ENCODE measurements at places on chromosomes 11 and 22. TPM values are rescaled to one million over a fixed set of nuclear protein-coding genes. Genes with fewer than 3 reads are reported as not detected.
A peak's percentile ranks its signal among the peaks of the same experiment; 100 is the strongest.

GRCh38 chr11:20162824-20163782 is 2.8 kb upstream of the DBX1 start:
- no peak for DNase-seq

Gene TMA7B
- 1.4 TPM for total RNA-seq

DNA sequence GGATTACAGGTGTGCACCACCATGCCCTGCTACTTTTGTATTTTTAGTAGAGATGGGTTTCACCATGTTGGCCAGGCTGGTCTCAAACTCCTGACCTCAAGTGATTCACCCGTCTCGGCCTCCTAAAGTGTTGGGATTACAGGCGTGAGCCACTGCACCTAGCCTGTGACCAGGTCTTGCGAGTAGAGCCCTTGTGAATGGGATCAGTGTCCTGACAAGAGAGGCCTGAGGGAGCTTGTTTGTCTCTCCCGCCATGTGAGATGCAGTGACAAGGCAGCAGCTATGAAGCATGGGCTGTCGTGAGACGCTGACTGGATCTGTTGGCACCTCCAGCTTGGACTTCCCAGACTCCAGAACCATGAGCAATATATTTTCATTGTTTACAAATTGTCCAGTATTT is 69.3 kb downstream of the LRRC32 start:
- DNase-seq: no peak

DNA sequence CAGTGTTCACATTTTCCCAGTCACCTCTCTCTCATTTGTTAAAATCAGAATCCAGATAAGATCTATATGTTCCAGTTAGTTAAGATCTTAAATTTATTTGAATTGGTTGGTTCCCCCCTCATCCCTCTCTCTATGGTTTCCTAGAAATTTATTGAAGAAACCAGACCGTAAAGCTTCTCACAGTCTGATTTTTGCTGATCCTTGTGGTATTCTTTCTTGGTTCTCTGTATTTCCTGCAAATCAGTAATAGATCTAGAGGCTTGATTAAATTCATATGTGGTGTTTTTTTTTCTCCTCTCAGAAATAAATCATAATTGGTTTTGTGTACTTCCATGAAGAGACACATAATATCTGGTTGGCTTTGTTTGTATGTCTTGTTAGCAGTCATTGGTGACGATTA is 147.5 kb downstream of the TMEM135 start:
- DNase-seq: no peak

DNA sequence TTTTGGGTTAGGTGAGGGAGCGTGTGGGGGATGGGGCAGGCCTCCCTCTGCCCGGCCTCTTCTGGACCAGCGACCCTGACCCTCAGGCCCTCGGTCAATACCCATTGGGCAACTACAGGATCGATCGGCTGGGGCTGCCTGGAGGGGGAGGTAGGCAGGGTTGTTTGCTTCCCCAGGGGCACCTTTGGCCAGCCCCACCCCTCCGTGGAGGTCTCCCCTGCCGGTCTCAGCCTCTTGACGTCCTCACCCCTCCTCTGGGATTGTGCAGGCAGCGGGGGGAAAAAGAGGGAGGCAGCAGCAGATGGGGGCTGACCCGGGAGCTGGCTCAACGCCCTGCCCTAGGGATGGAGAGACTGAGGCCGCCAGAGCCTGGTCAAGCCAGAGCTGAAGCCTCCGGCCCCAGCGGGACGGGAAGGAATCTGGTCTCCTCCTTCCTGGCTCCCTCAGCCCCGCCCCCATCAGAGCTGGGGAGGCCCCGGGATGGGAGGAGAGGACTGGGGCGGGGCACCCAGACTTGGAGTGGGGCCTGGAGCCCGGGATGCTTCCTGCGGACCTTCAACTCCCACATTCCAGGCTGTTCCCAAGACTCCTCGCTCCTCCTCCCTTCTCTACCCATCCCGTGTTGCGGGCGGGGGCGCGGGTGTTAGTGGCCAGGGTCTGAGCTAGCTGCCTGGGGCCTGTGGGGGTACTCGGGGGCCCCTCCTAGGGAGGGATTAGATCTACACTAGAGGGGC is 14.4 kb upstream of the CDC42EP1 start:
- no peak for DNase-seq

DNA sequence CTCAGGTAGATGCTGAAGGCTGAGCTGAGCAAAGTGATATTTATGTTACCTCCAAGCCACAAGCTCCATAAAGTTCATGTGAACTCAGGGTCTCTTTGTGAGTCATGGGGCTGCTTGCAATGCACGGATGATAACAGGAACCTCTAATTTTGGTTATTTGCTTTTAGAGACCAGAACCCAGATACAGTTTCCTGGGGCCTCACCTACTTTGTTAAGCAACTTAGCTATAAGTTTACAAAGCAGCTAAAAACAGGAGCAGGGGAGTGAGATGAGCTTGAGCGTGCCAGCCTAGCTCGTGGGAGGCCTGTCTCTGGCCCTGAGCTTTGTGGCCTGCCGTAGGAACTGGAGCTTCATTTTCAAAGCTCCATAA is 29.2 kb downstream of the SREBF2 start:
- DNase-seq: peak; percentile 27

DNA sequence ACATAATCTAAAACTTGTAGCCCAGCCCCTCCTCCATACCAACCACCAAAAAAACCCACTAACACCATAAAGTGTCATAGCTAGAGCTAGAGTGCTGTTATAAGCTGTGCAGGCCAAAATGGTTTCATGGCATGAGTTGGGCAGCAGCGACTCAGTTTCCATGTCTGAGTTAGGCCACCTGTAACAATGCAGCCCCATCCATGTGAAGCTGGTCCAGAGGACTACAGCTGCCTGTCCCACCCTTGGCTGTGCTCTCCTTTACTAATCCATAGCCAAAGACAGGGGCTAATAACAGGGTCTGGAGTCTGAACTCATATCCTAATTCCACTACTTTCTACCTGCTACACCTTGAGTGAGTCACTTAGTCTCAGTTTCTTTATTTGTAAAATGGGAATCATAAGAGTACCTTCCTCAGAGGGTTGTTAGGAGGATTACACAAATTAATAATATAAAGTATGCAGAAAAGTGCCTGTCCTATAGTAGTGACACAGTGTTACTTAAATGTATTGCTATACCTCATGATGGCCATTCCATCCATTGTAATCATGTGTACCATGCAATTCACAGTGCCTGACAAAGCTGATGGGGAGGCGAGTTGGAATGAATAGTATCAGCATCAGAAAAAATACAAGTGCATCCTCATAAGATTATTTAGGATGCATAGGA is 20.6 kb downstream of the KCNQ1OT1 start:
- no peak for DNase-seq

Gene C11orf16
- not detected for total RNA-seq

Gene RAB3IL1
- 0.28 TPM for total RNA-seq

DNA sequence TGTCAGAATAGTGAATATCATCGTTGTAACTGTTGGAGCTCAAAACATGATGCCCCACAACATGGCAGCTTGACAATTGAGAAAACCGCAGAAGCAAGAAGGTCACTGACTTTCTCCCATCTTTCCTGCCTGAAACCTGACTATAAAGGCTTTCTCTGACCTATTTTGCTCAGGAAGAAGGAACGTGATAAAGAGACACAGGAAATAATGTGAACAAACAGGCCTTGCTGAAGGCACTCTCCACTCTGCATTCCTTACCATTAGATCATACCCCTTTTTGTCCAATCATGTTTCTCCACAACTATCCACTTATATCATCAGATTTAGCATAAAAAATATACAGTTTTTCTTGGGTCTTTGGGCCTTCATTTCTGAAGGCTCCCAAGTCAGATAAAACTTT is 916.8 kb downstream of the METTL15 start:
- DNase-seq: no peak

Gene GDPD4
- not detected for total RNA-seq

- no peak for DNase-seq
These were observed 158.2 kb upstream of the ZBED5 start for GRCh38 chr11:11016068-11016467.

DNA sequence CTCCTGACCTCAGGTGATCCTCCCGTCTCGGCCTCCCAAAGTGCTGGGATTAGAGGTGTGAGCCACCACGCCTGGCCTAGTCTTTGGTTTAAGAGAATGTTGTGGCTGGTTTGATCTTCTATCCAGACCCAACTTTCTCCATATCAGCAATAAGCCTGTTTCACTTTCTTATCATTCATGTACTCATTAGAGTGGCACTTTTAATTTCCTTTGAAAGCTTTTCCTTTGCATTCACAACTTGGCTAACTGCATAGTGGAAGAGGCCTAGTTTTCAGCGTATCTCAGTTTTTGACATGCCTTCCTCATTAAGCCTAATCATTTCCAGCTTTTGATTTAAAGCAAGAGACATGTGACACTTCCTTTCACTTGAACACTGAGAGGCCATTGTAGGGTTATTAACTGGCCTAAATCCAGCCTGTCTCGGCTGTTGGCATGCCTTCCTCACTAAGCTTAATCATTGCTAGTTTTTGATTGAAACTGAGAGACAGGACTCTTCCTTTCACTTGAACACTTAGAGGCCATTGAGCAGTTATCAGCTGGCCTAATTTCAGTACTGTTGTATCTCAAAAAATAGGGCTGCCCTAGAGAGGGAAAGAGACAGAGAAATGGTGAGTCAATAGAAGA is 13.1 kb upstream of the RPL3 start:
- DNase-seq: no peak

- no peak for DNase-seq
These were observed 121.6 kb downstream of the C11orf65 start for GRCh38 chr11:108345767-108346166.

DNA sequence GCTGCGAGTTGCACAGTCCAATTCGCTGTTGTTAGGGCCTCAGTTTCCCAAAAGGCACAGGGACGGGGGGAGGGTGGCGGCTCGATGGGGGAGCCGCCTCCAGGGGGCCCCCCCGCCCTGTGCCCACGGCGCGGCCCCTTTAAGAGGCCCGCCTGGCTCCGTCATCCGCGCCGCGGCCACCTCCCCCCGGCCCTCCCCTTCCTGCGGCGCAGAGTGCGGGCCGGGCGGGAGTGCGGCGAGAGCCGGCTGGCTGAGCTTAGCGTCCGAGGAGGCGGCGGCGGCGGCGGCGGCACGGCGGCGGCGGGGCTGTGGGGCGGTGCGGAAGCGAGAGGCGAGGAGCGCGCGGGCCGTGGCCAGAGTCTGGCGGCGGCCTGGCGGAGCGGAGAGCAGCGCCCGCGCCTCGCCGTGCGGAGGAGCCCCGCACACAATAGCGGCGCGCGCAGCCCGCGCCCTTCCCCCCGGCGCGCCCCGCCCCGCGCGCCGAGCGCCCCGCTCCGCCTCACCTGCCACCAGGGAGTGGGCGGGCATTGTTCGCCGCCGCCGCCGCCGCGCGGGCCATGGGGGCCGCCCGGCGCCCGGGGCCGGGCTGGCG is at the start of gene BCR:
BCR (plus strand) TSS at position 209 of the 592 bp plus-strand sequence. CDS start 452 bp downstream, outside the sequence.
- peak; percentile 50 for DNase-seq

GRCh38 chr11:18776324-18776723 is 15.3 kb downstream of the PTPN5 start:
- DNase-seq: no peak

Gene EFCAB6
- 0.64 TPM for total RNA-seq

DNA sequence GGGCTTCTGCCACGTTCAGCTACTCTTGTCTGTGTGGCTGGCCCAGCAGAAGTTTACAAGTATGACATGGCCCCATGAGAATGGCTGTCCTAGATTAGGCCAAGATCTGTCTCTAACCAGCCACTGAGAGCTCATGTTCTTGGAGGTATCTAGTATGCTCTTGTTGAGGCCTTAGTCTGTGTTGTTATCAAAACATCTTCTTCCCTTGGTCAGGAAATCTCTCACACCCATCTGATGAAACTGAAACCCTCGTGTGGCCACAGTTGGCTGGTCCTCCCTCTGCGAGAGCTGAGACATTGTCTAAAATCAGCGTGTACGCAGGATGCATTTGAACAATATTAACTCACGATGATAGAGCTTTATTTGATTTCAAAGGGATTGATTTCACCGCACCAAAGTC is 109.0 kb upstream of the NNMT start:
- no peak for DNase-seq

DNA sequence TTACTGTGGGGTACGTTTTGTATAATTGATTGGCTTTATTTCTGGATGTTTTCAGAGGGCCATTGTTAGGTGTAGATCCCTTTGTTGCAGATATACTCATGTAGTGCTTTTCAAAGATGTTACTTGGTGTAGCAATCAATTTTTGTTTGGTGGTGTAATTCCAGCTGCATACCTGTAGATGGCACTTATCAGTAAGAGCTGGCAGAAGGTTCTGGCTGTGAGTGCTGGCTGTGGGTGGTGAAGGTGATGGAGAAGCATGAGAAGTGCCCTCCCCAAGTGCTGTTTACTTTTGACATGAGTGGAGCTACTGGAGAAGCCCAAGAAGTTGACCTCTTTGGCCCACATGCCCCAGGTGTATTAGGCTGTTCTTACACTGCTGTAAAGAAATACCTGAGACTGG is 1074.9 kb downstream of the FAM181B start:
- no peak for DNase-seq

DNA sequence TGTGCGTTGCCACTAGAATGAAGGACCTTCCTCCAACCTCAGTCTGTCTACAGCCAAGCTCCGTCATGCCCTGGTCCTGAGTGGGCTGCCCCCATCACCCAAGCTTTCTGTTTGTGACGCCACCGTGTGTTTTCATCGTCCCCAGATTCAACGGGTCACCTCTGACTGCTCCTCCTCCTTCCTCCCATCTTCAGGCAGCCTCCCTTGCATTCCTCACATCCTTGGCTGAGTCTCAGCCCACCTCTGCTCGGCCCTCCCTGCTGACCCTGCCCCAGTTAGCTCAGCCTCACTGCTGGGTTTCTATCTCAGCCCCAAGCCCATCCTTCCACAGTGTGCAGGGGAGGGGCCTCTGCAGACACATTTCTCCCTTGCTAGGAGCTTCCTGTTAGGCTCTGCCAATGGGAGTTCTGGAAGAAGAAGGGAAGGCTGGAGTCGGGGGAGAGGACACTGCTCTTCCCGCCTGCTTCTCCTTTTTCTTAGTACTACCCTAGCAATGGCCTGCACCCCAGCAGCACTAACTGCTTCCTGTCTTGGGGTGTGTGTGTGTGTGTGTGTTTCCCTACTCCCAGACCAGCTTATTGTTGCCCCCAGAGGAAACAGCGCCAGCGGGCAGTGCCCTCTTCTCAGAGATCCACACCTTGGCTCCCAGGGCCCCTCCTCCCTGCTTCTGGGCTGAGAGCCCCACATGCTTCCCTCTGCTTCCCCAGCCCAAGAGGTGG is 5.2 kb downstream of the IFT27 start:
- DNase-seq: no peak

Gene SHANK3
- total RNA-seq: 0.07 TPM

DNA sequence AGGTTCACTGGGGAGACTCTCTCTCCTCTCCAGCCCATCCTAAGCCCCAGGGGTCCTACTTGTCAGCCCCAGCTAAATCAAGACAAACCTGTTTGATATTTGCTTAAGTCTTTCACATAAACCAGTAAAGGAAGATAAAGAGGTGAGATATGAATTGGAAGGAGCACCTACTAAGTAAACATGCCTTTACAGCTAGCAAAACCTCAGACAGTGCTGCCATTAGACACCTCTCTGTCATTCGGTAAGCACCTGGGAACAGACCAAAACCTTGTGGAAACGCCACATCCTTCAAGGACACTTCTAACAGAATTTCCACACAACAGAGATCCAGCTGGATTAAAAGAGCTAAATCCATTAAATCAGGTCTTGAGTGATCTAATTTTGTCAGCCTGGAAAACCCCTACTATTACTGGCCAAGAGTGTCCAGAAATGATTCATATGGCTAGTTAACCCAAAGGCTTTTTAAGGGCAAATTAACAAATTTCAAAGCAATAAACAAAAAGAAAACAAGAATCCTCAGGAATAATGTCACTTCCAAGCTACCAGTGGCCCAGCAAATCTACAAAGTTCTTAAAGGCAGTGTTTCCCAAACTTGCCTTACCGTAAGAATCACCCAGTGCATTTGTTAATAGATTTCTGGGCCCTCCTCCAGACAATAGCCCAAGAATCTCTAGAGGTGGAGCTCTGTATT is 2.4 kb downstream of the VPS37C start:
- DNase-seq: no peak

Gene PRR5
- 26.4 TPM for total RNA-seq

GRCh38 chr11:132037467-132037862 is 667.0 kb downstream of the NTM start:
- DNase-seq: no peak

All from CD8-positive, alpha-beta memory T cell (primary cell).